ENCODE measurements at places on chromosomes 6 and 20.

DNA sequence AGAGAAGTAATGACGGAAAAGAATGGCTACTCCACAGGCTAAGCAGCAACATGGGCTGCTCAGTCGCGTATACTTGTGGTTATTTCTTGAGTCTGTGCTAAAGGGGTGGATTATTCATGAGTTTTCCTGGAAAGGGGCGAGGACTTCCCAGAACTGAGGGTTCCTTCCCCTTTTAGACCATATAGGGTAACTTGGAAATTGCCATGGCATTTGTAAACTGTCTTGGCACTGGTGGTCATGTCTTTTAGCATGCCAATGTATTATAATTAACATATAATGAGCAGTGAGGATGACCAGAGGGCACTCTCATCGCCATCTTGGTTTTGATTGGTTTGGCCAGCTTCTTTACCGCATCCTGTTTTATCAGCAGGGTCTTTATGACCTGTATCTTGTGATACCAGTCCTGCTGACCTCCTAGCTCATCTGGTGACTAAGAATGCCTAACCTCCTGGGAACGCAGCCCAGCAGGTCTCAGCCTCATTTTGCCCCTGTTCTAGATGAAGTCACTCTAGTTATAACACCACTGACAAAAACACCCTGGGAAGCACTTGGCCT is 11.4 kb downstream of the LBP start:
- DNase-seq, result no peak

- DNase-seq, result no peak
These were observed 37.8 kb downstream of the ILRUN start for GRCh38 chr6:34658605-34659265.

DNA sequence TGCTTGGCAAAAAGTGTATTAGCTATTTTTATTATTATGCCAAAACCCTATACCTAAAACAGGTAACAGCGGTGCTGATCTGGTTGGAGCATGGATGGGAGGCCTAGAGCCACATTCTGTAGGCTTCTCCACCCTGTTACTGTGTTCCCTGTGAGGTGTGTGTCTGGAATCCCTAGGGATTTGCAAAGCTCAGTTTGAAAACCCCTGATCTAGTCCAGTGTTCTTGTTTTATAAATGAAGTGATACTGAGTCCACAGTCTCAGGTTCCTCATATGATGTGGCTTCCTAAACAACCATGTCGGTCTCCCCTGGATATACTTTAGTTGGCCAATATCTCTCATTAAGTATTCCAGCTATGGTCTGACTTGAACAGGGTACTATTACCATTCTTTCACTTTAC is 16.3 kb downstream of the ACSS2 start:
- DNase-seq, result no peak

DNA sequence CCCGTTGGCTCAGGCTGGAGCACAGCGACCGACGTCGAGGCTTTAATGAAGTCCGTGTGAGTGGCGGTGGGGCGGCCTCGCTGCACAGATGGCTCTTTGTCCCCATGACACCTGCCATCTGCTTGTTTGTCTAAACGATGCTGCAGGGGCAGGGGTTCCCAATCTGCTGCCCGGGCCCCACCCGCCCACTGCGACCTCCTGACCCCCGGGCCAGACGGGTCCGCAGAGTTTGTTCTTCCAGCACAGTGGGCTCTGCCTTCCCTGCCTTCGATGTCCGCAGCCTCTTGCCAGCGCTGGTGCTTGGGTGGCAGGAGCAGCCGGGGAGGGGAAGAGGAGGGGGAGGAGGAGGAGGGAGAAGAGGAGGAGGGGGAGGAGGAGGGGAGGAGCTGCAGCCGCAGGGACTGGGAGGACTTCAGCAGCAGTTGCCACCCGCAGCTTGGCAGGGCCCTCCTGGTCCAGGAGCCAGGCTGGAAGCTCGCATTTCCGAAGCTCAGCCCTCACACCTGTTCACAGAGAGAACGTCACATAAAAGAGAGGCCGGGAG is 210.0 kb downstream of the DLL1 start:
- no peak for DNase-seq

- no peak for DNase-seq
These were observed 8.4 kb downstream of the SLC22A1 start for GRCh38 chr6:160129881-160130615.

DNA sequence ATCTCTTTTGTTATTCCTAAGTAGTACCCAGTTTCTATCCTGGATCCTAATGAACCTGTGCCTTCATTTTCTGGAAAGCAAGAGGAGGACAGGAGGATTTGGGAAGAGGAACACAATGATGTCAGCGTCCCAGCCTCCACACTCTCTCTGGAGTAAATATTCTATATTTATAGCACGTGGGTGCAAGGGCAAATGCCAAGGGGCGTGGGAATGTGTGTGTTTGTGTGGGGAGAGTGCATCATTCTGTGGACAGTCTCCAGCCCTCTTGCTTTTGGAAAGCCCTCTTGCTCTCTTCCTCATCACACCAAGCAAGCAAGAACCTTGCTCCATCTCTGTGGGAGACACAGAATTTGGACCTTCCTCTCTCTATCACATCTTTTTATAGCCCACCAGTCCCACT is 103.2 kb upstream of the EMILIN3 start:
- DNase-seq, result no peak

- DNase-seq, result no peak
These were observed 65.9 kb upstream of the EDN1 start for GRCh38 chr6:12224251-12224650.

GRCh38 chr20:35339007-35339406 is 46.8 kb upstream of the FAM83C start:
- no peak for DNase-seq

DNA sequence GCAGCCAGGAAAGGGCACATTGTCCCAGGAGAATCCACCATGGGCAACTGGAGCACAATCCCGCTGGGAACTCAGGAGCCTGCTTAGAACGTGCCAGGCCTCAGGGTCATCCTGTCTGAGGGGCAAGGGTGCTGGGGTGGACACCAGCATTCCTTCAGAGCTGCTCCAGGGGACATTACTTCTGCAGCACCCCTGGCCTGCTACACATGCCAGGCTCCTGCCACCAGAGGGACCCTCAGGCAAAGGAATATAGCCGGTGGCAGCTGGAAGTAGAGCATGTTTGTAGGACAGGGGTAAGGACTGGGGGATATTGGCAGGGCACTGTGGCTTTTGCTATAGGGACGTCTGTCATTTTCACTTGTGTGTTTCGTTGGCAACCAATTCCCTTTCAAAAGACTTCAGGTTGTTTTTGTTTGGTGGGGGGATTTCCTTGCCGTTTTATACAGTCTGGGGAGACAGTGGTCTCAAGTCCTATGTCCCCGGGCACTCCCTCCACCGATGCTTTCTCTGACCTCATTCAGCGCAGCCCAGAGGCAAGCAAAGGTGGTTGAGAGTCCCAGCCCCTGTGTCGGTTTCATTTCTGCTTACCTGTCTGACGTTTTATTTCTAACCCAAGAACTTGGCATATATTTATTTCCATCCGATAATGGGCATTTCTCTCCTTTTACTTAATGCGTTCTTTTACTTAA is 130.8 kb downstream of the JPH2 start:
- peak; percentile 53 for DNase-seq

DNA sequence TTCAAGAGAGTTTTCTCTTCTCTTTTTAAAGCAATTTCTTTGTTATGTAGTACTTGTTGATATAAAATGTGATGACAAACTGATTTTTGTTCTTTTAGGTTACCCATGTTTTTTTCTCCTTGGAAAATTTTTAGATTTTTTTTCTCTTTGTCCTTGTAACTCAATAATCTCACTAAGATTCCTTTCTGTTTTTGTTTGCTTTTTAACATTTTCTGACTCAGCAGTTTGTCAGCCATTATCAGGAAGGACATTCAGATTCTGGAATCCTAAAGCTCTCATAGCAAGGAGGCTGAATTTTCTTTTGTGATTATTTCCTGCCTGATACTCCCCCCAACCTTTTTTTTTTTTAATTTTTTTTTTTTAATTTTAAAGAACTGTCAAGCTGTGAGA is 75.2 kb upstream of the CITED2 start:
- no peak for DNase-seq

GRCh38 chr6:54846243-54846856 is at the start of gene FAM83B:
Gene FAM83B, plus strand, starts transcription at chr6:54846771. Its CDS starts 23,476 bp downstream, at chr6:54870247.
- no peak for DNase-seq

DNA sequence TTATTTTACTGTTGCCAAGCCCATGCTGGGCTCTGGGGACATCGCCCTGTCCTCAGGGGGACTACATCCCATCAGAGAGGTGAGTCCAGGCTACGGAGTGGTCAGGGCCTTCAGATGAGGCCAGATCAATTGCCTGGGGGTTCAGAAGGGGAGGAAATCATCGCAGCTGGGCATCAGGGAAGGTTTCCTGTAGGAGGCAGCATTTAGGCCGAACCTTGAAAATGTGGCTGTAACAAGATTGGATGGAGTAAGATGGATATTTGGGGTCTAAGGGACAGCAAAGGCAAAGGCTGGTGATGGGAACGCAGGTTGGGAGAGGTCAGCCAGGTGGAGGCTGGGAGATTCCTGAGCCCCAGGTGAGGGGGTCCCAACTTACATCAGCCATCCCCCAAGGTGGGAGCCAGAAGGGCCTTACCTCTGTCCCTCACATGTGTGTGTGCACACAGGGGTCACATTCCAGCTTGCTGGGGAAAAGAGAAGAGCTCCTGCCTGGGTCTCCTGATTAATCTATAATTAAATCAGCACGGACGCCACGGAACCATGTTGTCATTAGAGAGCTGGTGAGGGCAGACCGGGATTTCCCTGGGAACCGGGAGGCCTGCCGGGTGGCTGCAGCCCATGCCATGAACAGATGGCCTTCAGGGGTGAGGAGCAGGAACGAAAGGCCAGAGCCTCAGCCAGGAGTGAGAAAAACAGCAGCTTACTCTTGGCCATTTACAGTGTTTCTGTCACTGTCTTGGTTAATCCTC is 30.5 kb upstream of the DLGAP4 start:
- no peak for DNase-seq

DNA sequence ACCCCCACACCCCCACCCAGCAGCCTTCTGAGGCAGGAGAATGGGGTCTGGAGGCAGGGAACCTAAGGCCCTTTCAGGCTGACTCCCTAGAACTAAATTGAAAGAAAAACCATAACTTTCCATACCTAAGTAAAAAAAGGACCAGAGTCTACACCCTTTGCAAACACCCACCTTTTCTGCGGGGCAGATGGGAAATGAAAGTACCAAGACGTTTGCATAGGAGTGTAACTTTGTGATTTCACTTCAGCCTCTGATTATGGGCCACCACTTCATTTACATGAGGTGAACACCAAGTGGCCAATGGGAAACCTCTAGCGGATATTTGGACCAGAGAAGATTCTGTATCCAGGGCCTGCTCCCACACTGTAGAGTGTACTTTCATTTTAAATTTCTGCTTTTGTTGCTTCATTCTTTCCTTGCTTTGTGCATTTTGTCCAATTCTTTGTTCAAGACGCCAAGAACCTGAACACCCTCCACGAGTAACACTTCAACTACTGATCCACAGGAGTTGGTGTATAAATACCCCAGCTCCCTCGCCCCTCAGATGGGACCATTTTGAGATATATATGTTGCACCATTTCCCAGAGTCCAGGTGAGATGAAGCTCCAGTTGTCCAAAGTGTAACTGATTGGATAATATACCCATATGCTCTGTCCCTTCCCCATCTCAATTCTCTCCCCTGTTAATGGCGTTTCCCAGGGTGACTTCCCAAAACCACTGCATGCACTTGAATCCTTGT is 18.9 kb upstream of the SRSF6 start:
- DNase-seq, result no peak

- DNase-seq, result no peak
These were observed 156.4 kb upstream of the SYNCRIP start for GRCh38 chr6:85798931-85799652.

DNA sequence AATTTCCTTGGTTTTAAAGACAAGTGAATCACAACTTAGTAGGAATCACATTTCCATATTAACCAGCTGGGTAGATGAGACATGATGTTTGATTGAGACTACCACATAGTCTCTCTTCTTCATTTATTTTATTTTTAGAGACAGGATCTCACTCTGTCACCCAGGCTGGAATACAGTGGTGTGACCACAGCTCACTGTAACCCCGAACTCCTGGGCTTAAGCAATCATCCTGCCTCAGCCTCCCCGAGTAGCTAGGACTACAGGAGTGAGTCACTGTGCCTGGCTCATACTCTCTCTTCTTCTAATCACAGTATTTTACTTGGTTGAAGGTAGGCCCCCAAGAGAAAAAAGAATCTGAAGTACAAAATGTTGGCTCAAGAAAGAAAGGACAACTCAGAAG is 80.2 kb upstream of the ASF1A start:
- no peak for DNase-seq

- DNase-seq, result no peak
These were observed 36.3 kb upstream of the TGM2 start for GRCh38 chr20:38201356-38201755.

DNA sequence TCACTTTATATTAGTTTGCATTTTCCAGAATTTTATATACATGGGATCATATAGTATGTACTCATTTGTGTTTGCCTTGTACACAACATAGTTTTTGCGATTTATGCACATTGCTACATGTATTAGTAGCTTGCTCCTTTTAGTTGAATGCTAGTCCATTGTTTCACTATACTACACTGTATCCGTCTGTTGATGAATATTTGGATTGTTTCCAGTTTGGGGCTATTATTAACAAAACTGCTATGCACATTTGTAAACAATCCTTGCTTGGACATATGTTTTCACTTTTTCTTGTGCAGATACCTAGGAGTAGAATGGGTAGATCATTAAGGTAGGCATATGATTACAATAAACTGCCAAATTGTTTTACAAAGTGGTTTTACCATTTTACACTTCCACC is 3.9 kb upstream of the LRRC1 start:
- DNase-seq, result no peak

DNA sequence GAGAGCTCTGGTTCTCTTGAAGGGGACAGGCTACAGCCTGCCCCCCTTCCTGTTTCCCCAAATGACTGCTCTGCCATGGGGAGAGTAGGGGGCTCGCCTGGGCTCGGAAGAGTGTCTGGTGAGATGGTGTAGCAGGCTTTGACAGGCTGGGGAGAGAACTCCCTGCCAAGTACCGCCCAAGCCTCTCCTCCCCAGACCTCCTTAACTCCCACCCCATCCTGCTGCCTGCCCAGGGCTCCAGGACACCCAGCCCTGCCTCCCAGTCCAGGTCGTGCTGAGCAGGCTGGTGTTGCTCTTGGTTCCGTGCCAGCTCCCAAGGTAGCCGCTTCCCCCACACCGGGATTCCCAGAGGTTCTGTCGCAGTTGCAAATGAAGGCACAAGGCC is 9.8 kb downstream of the VEGFA start:
- no peak for DNase-seq

- no peak for DNase-seq
These were observed 45.6 kb upstream of the IYD start for GRCh38 chr6:150323205-150323604.

- no peak for DNase-seq
These were observed 9.3 kb downstream of the TAF4 start for GRCh38 chr20:62056377-62056776.

DNA sequence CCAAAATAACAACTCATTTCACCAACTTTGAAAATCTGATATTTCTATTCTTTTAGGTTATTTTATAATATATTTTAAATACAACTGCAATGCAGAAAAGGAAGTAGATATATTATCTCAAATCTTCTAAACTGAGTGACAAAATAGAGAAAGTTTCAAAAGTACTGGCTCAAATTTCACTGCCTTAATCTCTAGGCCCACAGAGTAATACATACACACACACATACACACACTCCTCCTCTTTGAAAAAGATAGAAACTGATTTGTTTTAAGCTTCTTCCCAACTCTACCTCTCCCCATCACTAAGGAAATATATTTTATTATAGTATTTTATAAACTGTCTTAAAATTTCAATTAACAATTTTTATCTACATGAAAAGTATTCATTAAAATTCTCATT is 36.2 kb downstream of the ARHGAP18 start:
- DNase-seq, result no peak
